ENCODE measurements at places on chromosomes 1 and 21.

GRCh38 chr1:216945538-216946080 is 222.4 kb upstream of the ESRRG start:
- H3K4me1 ChIP-seq, result peaks cover 4% of the 10 kb centered on the region
- H3K36me3 ChIP-seq, result no peaks in the 10 kb centered on the region
- no peak overlapping the region for H3K27ac ChIP-seq

GRCh38 chr1:17667641-17668040 is 87.5 kb upstream of the ACTL8 start:
- DNase-seq, result no peak
- H3K27me3 ChIP-seq, result peaks cover 9% of the 10 kb centered on the region
- no peaks in the 10 kb centered on the region for H3K4me1 ChIP-seq
- H3K4me3 ChIP-seq, result no peak overlapping the region
- H3K27ac ChIP-seq, result no peak overlapping the region

DNA sequence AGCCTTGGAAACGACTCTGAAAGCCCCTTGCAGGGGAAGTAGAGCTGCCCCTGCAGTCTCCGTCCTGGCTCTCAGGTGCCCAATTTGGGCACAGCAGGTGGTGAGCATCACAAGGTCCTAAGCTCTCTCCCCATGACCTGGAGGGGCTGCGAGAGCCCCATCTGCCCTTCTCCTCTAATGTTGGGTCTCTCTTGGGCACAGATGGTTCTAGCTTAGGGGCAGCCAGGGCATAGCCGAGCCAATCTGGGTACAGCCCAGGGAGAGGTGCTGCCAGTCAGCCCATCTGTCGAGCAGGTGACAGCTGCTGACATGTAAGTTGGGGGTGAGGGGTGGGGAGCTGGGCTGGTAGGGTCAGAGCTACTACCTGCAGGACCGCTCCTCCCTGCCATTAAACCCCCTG is 50.7 kb downstream of the SYT2 start:
- no peak overlapping the region for H3K4me3 ChIP-seq
- H3K27ac ChIP-seq, result no peak overlapping the region
- DNase-seq, result no peak

DNA sequence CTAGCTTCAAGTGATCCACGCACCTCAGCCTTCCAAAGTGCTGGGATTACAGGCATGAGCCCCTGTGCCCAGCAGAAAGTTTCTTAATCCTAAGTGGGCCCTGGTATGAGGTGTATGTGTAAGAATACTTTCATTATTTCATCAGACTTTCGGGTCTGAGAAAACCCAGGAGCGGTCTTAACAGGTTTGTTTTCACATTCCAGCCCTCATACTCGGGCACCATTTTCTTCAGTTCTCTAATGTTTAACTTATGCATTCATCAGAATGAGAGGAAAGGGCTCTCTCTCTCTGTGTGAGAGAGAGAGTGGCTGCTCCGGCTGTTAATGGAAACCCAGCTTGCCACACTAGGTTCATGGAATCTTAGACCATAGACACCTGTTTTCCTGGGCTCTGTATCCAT is 4.2 kb upstream of the PADI1 start:
- DNase-seq, result no peak
- H3K27ac ChIP-seq, result no peak overlapping the region
- H3K4me1 ChIP-seq, result no peaks in the 10 kb centered on the region
- peaks cover 2% of the 10 kb centered on the region for H3K27me3 ChIP-seq

- H3K4me3 ChIP-seq, result no peak overlapping the region
- no peaks in the 10 kb centered on the region for H3K36me3 ChIP-seq
- peaks cover 26% of the 10 kb centered on the region for H3K4me1 ChIP-seq
- peak; percentile 40 for DNase-seq
Observed at GRCh38 chr1:22487781-22488180, 36.1 kb downstream of the ZBTB40 start.

- H3K27ac ChIP-seq, result no peak overlapping the region
- peak overlapping the region; percentile 91 for H3K4me3 ChIP-seq
- peaks cover 4% of the 10 kb centered on the region for H3K36me3 ChIP-seq
- peaks cover 16% of the 10 kb centered on the region for H3K4me1 ChIP-seq
- peaks cover 8% of the 10 kb centered on the region for H3K27me3 ChIP-seq
Observed at GRCh38 chr1:53327182-53327913, 522 bp downstream of the LRP8 start.

All from endothelial cell (in vitro differentiated cells).